ENCODE measurements at places on chromosomes 4 and X.
A peak's percentile ranks its signal among the peaks of the same experiment; 100 is the strongest.

DNA sequence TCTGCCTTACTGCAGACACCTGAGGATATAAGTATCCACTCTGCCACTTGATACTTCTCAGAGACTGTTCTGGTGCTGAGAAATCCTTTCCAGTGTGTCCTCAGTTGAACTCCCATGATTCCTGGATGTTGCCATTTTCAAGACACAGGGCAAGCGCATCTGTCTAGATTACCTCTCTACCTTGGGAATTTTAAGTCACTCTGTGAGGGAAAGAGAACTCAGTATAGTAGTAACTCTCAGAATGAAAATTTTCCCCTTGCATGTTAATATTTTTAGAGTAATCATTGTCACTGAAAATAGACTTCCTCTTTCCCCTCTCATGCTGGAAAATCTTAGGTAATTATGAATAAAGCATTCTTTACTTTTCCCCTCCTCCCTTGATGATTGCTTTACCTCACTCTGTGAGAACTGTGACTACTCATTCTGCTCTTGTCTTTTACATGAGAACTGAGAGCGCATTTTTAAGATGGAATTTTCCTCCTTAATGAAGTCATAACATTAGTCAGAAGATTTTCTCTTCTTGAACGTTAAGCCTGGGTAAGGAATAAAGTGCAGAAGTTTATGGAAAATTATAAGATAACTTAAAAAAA lies 45.0 kb downstream of the TET2 start:
- H3K27me3 ChIP-seq = no peaks in the 10 kb centered on the region
- peaks cover 17% of the 10 kb centered on the region for H3K4me1 ChIP-seq
- no peak overlapping the region for H3K27ac ChIP-seq
- no peaks in the 10 kb centered on the region for H3K36me3 ChIP-seq

DNA sequence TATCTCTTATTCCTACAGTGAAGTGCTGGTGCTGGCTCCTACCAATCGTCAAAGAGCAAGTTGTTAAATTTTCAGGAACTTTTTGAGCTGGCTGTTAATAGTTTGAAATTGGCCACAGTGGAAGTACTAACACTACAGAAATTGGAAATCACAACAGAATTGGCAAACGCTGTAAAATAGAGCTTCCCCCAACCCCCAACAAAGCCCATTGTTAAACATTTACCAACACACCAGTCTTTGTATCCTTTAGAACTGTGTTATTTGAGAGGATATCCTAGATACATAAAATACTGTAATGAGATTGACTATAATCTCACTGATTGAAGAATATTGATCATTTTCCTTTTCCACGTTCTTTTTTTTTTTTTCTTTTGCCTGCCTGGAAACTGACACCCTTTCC lies 37.4 kb downstream of the FAM241A start:
- H3K4me1 ChIP-seq = no peaks in the 10 kb centered on the region
- no peaks in the 10 kb centered on the region for H3K36me3 ChIP-seq
- no peaks in the 10 kb centered on the region for H3K27me3 ChIP-seq
- no peak for DNase-seq
- H3K4me3 ChIP-seq = no peak overlapping the region

- peak; percentile 36 for DNase-seq
- no peaks in the 10 kb centered on the region for H3K27me3 ChIP-seq
- H3K27ac ChIP-seq = no peak overlapping the region
- H3K4me1 ChIP-seq = 0 out of 2 replicates have a peak, but pooled peaks cover 11% of the 10 kb centered on the region
- H3K36me3 ChIP-seq = no peaks in the 10 kb centered on the region
Measured at GRCh38 chrX:38038501-38038900, 32.1 kb downstream of the SYTL5 start.

DNA sequence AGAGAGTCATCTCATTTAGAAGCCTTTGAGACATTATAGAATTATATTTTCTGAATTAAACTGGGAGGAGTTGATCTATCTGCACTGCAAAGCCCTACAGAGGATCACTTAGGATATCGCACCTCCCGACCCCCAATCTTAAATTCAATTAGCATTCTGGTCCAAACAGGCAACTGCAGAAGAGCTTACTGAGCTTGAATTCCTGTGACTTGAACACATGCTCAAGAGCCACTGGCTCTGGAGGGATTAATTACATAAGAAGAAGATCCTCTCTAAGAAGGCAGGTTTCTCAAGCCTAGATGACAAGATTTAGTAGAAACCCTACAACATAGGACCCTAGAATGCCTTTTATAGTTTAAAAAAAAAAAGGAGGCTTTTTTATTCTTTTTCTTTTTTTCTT lies 548.9 kb downstream of the ARAP2 start:
- H3K27me3 ChIP-seq = no peaks in the 10 kb centered on the region
- H3K36me3 ChIP-seq = no peaks in the 10 kb centered on the region
- no peak for DNase-seq
- H3K4me1 ChIP-seq = no peaks in the 10 kb centered on the region

DNA sequence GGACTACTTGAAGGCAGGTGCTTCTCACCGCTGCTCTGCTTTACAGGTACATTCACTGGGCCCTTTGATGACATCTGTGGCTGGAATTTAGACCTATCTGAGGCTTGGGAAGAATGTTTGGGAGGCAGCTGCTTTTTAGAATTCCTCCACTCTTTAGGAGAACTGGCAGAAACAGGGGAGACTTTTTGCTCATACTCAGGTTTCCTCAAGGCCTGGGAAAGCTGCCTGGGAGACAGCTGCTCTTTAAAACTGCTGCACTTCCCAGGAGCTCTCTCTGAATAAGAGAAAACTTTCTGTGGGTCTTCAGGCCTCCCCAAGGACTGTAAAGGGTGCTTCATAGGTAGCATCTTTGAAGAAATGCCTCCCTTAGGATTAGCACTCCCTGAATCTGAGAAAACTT lies 14.3 kb downstream of the CT47C1 start:
- DNase-seq = no peak
- H3K4me3 ChIP-seq = no peak overlapping the region
- H3K4me1 ChIP-seq = no peaks in the 10 kb centered on the region
- no peaks in the 10 kb centered on the region for H3K27me3 ChIP-seq

GRCh38 chr4:156677656-156678055 lies 293.9 kb downstream of the PDGFC start:
- H3K4me1 ChIP-seq = peaks cover 5% of the 10 kb centered on the region
- H3K4me3 ChIP-seq = peak overlapping the region; percentile 49
- peak overlapping the region; percentile 11 for H3K27ac ChIP-seq
- H3K27me3 ChIP-seq = no peaks in the 10 kb centered on the region
- no peak for DNase-seq

- H3K36me3 ChIP-seq = no peaks in the 10 kb centered on the region
- no peak overlapping the region for H3K4me3 ChIP-seq
- peaks cover 8% of the 10 kb centered on the region for H3K4me1 ChIP-seq
- no peak for DNase-seq
- no peak overlapping the region for H3K27ac ChIP-seq
- H3K27me3 ChIP-seq = no peaks in the 10 kb centered on the region
Measured at GRCh38 chrX:16979226-16979625, 32.8 kb downstream of the REPS2 start.

DNA sequence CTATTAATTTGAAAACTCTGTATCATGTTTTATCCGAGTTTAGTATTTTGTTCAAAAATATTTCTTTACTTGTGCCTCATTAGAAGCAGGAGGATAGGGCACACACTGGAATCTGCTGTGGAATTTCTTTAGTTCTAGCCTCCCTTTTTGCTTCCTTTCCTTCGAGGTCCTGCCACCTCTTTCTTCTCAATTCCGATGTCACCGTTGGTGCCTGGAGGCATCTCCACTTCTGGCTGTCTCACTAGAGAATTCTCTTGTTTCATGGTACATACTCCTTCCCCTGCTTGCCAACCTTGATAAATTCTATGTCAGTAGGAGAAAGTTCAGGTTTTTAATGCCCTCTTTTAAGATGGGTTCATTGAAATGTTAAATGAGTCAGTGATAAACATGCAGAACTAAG lies 140.1 kb downstream of the ANK2 start:
- H3K36me3 ChIP-seq = no peaks in the 10 kb centered on the region
- no peaks in the 10 kb centered on the region for H3K27me3 ChIP-seq
- DNase-seq = no peak
- H3K4me3 ChIP-seq = no peak overlapping the region
- no peaks in the 10 kb centered on the region for H3K4me1 ChIP-seq

Measured in MM.1S (cell line).